ENCODE measurements at places on chromosomes 2 and 18. TPM values are rescaled to one million over a fixed set of nuclear protein-coding genes. Genes with fewer than 3 reads are reported as not detected.

DNA sequence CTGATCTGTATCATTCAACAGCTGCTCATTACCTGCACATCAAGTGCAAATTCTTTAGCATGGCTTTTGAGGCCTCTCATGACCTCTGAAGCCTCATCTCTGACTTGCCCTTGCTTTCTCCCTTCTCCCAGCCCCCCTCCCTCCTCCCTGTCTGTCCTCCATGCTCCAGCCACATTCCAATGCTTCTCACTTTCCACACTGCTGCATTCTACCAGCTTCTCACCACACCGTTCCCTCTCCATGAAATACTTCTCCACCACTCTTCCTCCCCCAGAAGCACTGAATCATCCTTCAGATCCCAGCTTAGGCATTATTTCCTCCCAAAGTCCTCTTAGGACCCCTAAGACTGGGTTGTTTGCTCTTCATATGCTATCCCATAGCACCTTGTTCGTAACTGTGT, 26.9 kb downstream of the GCG start:
- H3K4me3 ChIP-seq = no peak overlapping the region
- no peak overlapping the region for H3K27ac ChIP-seq
- H3K36me3 ChIP-seq = no peaks in the 10 kb centered on the region

GRCh38 chr2:241808721-241809382, at the start of gene NEU4:
Gene NEU4 (plus strand): TSS chr2:241809193. CDS start chr2:241814485, 5,292 bp downstream.
- no peak within 1 kb of the TSS for H3K27ac ChIP-seq
- no peaks in the 10 kb centered on the region for H3K36me3 ChIP-seq
- peaks cover 9% of the 10 kb centered on the region for H3K27me3 ChIP-seq
- peaks cover 12% of the 10 kb centered on the region for H3K4me1 ChIP-seq
- DNase-seq = no peak
- H3K4me3 ChIP-seq = no peak within 1 kb of the TSS

TLX2 gene
- not detected for total RNA-seq

GRCh38 chr2:206958261-206958660, 18.9 kb downstream of the CPO start:
- H3K27me3 ChIP-seq = no peaks in the 10 kb centered on the region
- H3K4me3 ChIP-seq = no peak overlapping the region
- no peak for DNase-seq
- H3K27ac ChIP-seq = no peak overlapping the region
- no peaks in the 10 kb centered on the region for H3K4me1 ChIP-seq

SAG gene
- 0.33 TPM for total RNA-seq

SP110 gene
- 132 TPM for total RNA-seq

DNA sequence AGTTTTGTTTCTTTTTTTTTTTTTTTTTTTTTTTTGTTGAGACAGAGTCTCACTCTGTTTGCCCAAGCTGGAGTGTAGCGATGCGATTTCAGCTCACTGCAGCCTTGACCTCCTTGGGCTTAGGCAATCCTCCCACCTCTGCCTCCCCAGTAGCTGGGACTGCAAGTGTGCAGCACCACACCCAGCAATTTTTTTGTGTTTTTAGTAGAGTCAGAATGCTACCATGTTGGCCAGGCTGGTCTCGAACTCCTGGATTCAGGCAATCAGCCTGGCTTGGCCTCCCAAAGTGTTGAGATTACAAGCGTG, 8.2 kb downstream of the ITGA6 start:
- DNase-seq = no peak
- no peaks in the 10 kb centered on the region for H3K27me3 ChIP-seq
- H3K36me3 ChIP-seq = no peaks in the 10 kb centered on the region
- no peak overlapping the region for H3K4me3 ChIP-seq
- peak overlapping the region; percentile 53 for H3K27ac ChIP-seq

- H3K27me3 ChIP-seq = peaks cover 16% of the 10 kb centered on the region
- H3K4me1 ChIP-seq = no peaks in the 10 kb centered on the region
- no peak for DNase-seq
Observed at GRCh38 chr18:32772581-32773381, at the start of gene KLHL14. Gene KLHL14 (minus strand): TSS chr18:32773023. CDS start chr18:32770591, 2,432 bp downstream.

GRCh38 chr2:168454737-168455644, 1.1 kb upstream of the CERS6 start:
- H3K4me3 ChIP-seq = peak overlapping the region; percentile 54
- H3K36me3 ChIP-seq = no peaks in the 10 kb centered on the region
- H3K27me3 ChIP-seq = no peaks in the 10 kb centered on the region
- no peak for DNase-seq

GRCh38 chr18:28963481-28963880, 786.6 kb upstream of the CDH2 start:
- no peak overlapping the region for H3K4me3 ChIP-seq
- no peaks in the 10 kb centered on the region for H3K27me3 ChIP-seq
- H3K4me1 ChIP-seq = no peaks in the 10 kb centered on the region
- DNase-seq = no peak

GRCh38 chr2:224039080-224039769, at the start of gene SERPINE2:
Gene SERPINE2 (minus strand): TSS chr2:224039286. CDS start chr2:224001900, 37,386 bp downstream.
- H3K4me3 ChIP-seq = peak within 1 kb of the TSS; percentile 46
- DNase-seq = peak; percentile 46

UPP2 gene
- not detected for total RNA-seq

CXCR1 gene
- 10.6 TPM for total RNA-seq

- no peaks in the 10 kb centered on the region for H3K36me3 ChIP-seq
- no peaks in the 10 kb centered on the region for H3K27me3 ChIP-seq
- DNase-seq = no peak
- H3K27ac ChIP-seq = no peak overlapping the region
- H3K4me1 ChIP-seq = no peaks in the 10 kb centered on the region
- no peak overlapping the region for H3K4me3 ChIP-seq
Observed at GRCh38 chr2:158815166-158815565, 20.0 kb downstream of the DAPL1 start.

REG1B gene
- not detected for total RNA-seq

- H3K27ac ChIP-seq = no peak overlapping the region
- H3K4me1 ChIP-seq = peaks cover 10% of the 10 kb centered on the region
- H3K4me3 ChIP-seq = no peak overlapping the region
- no peak for DNase-seq
- no peaks in the 10 kb centered on the region for H3K27me3 ChIP-seq
Observed at GRCh38 chr2:241812730-241813643, 4.0 kb downstream of the NEU4 start.

DNA sequence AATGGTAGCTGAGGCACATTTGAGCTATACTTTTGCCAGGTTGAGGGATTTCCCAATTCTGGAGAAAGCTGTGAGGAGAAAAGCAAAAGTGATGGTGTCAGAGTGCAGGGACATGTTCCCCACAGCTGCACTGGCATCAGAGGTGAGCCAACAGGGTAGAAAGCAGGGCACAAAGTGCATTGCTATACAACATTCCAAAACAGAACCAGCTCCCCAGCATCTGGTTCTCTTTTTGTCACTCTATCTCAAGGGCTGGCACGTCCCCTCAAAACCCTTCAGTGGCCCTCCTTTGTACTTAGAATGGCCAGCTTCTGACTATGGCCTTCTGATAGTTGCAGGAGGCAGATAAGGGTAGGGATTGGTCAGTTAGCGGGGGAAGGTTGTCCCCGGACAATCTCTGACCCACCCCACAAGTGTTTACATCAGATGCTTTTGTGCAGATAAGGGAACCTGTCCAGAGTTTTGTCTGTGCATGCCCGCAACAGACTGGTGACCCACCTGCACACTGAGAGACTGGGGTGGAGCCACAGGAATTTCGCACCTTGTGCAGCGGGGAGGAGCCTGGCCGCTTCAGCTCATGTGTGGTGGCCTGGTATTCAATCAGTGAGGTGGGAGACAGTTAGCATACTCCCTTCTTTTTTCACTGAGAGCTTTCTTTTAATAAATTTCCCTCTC, 31.0 kb upstream of the TMEM17 start:
- H3K36me3 ChIP-seq = no peaks in the 10 kb centered on the region
- H3K4me3 ChIP-seq = no peak overlapping the region
- no peaks in the 10 kb centered on the region for H3K27me3 ChIP-seq

DNA sequence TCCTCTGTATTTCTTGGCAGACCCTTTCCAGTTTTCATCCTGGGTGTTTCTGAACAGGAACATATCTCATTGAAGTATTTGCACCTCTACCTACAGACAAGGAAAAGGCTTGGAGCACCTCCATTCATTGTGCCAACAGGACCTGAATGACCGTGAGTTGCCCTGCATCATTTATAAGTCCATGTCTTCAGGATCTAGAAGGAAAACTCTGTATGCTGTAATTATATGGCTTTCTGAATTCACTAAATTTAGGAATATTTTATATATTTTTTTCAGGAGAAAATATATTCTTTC, 402.3 kb upstream of the SLC14A2 start:
- no peak overlapping the region for H3K4me3 ChIP-seq
- H3K27ac ChIP-seq = no peak overlapping the region
- no peaks in the 10 kb centered on the region for H3K4me1 ChIP-seq
- H3K27me3 ChIP-seq = no peaks in the 10 kb centered on the region
- DNase-seq = no peak

DNA sequence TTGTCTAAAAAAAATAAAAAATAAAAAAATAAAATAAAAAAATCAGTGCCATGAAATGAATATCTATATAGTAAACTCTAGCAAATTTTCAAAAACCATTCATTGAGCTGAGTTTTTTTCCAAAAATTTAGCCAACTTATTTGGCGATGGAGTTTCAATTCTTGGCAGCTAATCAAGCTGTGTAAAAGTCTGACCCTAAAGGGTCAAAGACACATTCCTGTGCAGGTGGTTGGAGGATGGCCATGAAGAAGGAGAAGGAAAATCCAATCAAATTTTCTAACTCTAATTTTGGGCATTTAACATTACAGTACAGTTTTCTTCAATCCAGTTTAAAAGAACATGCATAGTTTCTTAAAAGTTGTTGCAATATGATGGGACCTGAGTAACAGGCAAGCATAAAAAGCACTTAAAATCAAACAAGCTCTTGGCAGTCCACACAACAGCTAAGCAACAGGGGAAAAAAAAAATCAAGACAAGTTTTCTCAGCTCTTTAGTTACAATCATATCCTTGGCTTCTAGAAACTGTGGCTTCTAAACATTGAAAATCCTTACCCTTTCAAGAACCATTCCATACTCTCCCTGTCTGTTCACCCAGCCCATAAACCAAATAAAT, 54.5 kb downstream of the ACVR1 start:
- no peaks in the 10 kb centered on the region for H3K4me1 ChIP-seq
- H3K27me3 ChIP-seq = no peaks in the 10 kb centered on the region
- H3K4me3 ChIP-seq = no peak overlapping the region
- no peak for DNase-seq
- no peaks in the 10 kb centered on the region for H3K36me3 ChIP-seq

GRCh38 chr2:120722568-120723421, 12.9 kb upstream of the GLI2 start:
- no peak for DNase-seq
- no peaks in the 10 kb centered on the region for H3K4me1 ChIP-seq
- H3K27ac ChIP-seq = no peak overlapping the region
- no peaks in the 10 kb centered on the region for H3K36me3 ChIP-seq
- H3K4me3 ChIP-seq = no peak overlapping the region

LOXL3 gene
- 0.93 TPM for total RNA-seq

ZNF2 gene
- 2.4 TPM for total RNA-seq

SLC9A4 gene
- total RNA-seq = 0.19 TPM

DNA sequence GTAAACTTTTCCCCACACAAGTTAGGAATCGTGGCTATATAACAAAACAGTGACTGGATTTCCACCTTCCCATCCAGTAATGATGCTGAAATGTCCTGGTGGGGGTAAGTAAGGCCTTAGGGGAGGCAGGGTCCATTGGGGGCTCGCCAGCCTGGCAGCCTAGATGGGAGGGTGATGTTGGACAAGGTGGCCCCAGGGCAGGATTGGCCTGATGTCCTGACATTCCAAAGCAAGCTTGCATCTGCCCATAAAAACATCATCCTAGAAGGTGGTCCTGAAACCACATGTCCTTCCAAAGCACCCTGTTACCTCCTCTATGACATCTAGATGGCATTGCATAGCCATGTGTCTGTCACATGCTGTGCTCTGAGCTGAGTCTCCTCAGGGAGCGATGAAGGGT, 54.1 kb upstream of the RAB6C start:
- no peak overlapping the region for H3K4me3 ChIP-seq
- H3K36me3 ChIP-seq = no peaks in the 10 kb centered on the region
- H3K4me1 ChIP-seq = no peaks in the 10 kb centered on the region

GRCh38 chr2:21836719-21837118, 713.0 kb downstream of the TDRD15 start:
- no peaks in the 10 kb centered on the region for H3K27me3 ChIP-seq
- H3K36me3 ChIP-seq = no peaks in the 10 kb centered on the region
- no peak overlapping the region for H3K27ac ChIP-seq
- no peak for DNase-seq
- no peak overlapping the region for H3K4me3 ChIP-seq

GRCh38 chr2:134815741-134816140, 22.7 kb upstream of the ACMSD start:
- H3K36me3 ChIP-seq = no peaks in the 10 kb centered on the region
- H3K4me3 ChIP-seq = no peak overlapping the region
- H3K4me1 ChIP-seq = no peaks in the 10 kb centered on the region

Measured in natural killer cell (primary cell).